NCI-H1930 (cell line): ENCODE measurements at places on chromosomes 1 and 21.

DNA sequence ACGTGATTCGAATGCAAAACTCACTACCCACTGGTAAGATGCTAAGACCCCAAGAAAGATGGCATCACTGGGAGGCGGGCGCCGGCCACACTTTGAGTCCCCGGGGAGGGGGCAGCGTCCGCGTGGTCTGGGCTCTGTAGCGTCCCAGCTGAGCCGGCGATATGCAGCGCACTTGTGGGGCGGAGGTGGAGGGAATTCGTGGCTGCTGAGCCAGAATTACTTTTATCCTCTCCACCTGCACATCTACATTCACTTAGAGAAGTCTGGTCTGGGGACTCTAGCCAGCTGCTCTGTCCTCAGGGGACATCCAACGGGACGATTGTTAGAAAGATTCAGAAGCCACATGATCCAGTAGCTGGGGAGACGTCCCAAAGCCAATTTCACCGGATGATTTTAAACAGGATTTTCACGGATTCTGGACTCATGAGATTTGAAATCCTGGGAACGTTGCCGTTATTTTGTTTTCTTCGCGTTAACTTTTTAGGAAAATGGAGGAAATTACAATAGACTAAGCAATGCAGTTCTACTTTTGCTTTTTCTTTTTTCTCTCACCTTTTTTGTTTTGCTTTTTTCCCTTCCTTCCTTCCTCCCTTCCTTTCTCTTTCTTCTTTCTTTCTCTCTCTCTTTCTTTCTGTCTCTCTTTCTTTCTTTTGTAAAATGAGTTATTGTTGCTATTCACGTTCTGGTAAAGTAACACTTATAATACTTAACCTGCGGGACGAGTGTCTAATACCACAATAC is 1.3 kb downstream of the JAM2 start:
- DNase-seq, result peak; percentile 22

- DNase-seq, result no peak
Observed at GRCh38 chr1:30522031-30523004, 201.1 kb downstream of the MATN1 start.

- DNase-seq, result no peak
Observed at GRCh38 chr1:202836623-202837403, 26.1 kb downstream of the PCAT6 start.

- peak; percentile 80 for DNase-seq
Observed at GRCh38 chr1:22024485-22025367, 23.3 kb downstream of the CELA3A start.
